AG04449 (cell line): ENCODE measurements at places on chromosomes 13 and 19.

DNA sequence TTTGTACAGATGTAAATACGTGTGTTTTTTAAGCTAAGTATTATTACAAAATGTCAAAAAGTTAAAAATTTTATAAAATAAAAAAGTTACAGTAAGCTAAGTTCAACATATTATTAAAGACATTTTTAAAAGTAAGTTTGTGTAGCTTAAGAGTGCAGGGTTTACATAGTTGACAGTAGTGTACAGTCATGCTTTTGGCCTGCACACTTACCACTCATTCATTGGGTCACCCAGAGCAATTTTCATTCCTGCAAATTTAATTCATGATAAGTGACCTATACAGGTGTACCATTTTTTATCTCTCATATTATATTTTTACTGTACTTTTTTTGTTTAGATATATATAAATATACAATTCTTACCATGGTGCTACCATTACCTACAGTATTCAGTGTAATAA is 769.9 kb upstream of the SLITRK6 start:
- no peak for DNase-seq

GRCh38 chr13:33369073-33369472 is 83.5 kb upstream of the STARD13 start:
- DNase-seq: no peak

GRCh38 chr13:43698009-43698408 is 88.8 kb downstream of the ENOX1 start:
- no peak for DNase-seq

GRCh38 chr13:111282997-111283396 is 37.4 kb upstream of the TEX29 start:
- DNase-seq: no peak

DNA sequence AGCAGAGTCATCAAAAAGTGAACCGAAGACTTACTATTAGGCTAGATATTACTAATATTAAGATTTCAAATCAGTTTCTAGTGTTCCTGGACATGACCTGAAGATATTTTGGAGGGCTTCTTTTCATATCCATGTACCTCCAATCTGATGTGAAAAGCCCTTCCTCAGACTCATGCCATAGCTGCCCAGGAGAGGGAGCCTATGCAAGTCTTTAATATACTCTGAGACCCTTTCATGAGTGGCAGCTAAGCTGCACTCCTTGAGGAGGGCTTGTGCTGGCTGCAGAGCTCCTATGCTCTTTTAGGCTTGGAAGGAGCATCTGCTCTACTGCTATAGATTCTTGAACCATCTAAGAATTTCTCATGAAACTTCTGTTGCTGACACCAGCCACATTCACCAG is 715.3 kb downstream of the OLFM4 start:
- no peak for DNase-seq

GRCh38 chr13:98103942-98104880 is 38.7 kb upstream of the FARP1 start:
- no peak for DNase-seq
